CD8-positive, alpha-beta T cell (primary cell): ENCODE measurements at places on chromosomes 13 and 19. TPM values are rescaled to one million over a fixed set of nuclear protein-coding genes. Genes with fewer than 3 reads are reported as not detected.

ZNF626 gene
- 5.7 TPM for total RNA-seq

PSG11 gene
- not detected for total RNA-seq

PSG4 gene
- not detected for total RNA-seq

KLK2 gene
- total RNA-seq = not detected

CEACAM7 gene
- not detected for total RNA-seq

IGFL4 gene
- not detected for total RNA-seq

PSG6 gene
- total RNA-seq = not detected

NLRP12 gene
- total RNA-seq = not detected

MAMSTR gene
- 0.65 TPM for total RNA-seq

PRX gene
- total RNA-seq = 1.4 TPM

KLK4 gene
- not detected for total RNA-seq

FGF22 gene
- total RNA-seq = 0.65 TPM

SIGLEC12 gene
- total RNA-seq = not detected

ZIC5 gene
- not detected for total RNA-seq

CNFN gene
- total RNA-seq = not detected

VAV1 gene
- 68.3 TPM for total RNA-seq

PTH2 gene
- not detected for total RNA-seq

WIZ gene
- total RNA-seq = 16.4 TPM

TRMT1 gene
- total RNA-seq = 77.2 TPM

CTU1 gene
- 1.7 TPM for total RNA-seq

COL5A3 gene
- total RNA-seq = 1.2 TPM

SYNE4 gene
- total RNA-seq = 2.1 TPM

MCEMP1 gene
- total RNA-seq = 1.5 TPM

LENG1 gene
- 15.5 TPM for total RNA-seq

NLRP5 gene
- not detected for total RNA-seq

NCR1 gene
- total RNA-seq = 1.7 TPM

CLPTM1 gene
- total RNA-seq = 108 TPM

LAIR1 gene
- total RNA-seq = 15.3 TPM

OR7A5 gene
- not detected for total RNA-seq

NAXD gene
- total RNA-seq = 25.6 TPM

CEACAM8 gene
- total RNA-seq = not detected

PCDH17 gene
- total RNA-seq = not detected
